ENCODE measurements at places on chromosomes 4 and X.

DNA sequence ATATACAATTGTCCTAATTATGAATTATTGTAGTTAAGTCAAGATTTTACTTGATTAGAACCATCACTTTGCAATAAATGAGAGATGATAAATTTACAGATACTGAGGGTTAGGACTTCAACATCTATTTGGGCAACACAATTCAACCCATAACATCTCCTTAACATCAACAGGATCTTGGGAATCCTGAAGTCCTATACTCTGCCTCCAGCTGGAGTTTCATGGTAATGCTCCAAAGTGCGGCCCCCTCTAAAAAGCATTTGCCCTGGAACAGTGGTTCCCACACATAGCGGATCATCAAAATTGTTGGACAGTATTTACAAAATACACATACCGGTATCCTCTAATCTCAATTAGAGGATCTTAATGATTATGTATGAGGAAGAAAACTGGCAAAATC, 618.6 kb downstream of the CENPC start:
- no peak for DNase-seq

DNA sequence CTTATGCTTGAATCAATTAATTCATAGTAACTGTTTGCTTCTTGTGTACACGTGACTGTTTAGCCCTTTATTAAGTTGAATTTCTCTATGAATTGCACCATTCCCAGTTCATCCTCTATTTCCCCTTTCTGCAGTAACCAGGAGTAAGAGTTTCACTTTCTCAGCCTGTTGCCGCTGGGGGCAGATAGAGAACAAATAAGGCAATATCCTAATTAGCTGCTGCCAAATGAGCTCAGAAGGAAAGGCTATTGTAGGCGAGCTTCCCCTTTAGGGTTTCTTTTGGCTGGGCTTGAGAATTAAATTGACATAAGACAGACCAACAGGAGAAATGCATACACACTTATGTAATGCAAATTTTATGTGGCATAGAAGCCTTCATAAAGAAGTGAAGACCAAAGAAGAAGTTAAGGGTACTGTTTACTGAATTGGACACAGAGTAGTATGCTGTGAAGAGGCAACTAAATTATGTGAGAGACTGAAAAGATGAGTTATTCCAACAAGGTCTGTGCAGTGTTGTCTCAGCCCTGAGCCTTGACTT, 1594.7 kb downstream of the TECRL start:
- no peak for DNase-seq

GRCh38 chrX:129347291-129347690, 176.0 kb downstream of the SMARCA1 start:
- no peak for DNase-seq

GRCh38 chr4:56038487-56039162, 89.9 kb downstream of the CEP135 start:
- DNase-seq = no peak

GRCh38 chr4:132383571-132384199, 765.4 kb upstream of the PCDH10 start:
- no peak for DNase-seq

GRCh38 chr4:147723326-147723725, 8.6 kb upstream of the ARHGAP10 start:
- no peak for DNase-seq

GRCh38 chr4:168634276-168634802, 137.5 kb downstream of the PALLD start:
- no peak for DNase-seq

- DNase-seq = no peak
Observed at GRCh38 chr4:826508-827208, 729 bp upstream of the CPLX1 start.

- DNase-seq = peak; percentile 2
Observed at GRCh38 chr4:47933840-47934239, 19.5 kb upstream of the NFXL1 start.

- DNase-seq = no peak
Observed at GRCh38 chrX:22105971-22106370, 73.8 kb downstream of the PHEX start.

GRCh38 chr4:15117270-15117946, 115.1 kb downstream of the CPEB2 start:
- DNase-seq = no peak

GRCh38 chr4:179762840-179763239, 2320.6 kb upstream of the AGA start:
- no peak for DNase-seq

DNA sequence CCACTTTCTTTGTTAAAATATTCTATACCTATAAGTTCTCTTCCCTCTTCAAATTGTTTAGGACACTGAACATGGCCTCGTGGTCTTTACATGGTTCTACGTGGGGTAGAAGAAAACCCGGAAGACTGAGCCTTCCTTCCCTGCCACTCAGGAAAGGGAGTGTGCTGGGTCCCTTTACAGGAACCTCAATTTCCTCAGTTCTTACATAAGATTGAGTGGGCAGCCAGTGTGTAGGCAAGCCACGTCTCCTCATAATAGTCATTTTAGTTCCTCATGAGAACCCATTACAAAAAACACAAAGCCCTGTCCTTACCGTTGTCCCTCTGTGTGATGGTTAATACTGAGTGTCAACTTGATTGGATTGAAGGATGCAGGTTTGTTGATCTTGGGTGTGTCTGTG, 28.7 kb upstream of the SMIM10L2A start:
- no peak for DNase-seq

DNA sequence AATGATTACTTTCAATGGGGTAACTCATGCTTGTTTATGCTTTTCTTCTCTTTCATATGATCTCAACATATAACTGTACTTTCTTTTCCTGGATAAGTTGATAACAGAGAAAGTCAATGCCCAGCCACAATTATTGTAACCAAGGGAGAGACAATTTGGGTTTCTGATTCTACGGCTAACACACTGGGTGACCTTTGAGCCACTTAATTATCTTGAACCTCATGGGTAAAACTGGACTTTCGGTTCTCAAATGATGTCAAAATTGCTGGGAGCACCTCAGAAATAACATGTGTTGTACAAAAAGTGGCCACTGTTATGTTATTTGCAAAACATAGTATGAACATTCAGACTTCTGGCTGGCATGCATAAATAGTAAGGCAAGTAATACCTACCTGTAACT, 79.6 kb upstream of the MCF2 start:
- DNase-seq = no peak

GRCh38 chr4:37609626-37610025, 76.5 kb downstream of the RELL1 start:
- DNase-seq = no peak

DNA sequence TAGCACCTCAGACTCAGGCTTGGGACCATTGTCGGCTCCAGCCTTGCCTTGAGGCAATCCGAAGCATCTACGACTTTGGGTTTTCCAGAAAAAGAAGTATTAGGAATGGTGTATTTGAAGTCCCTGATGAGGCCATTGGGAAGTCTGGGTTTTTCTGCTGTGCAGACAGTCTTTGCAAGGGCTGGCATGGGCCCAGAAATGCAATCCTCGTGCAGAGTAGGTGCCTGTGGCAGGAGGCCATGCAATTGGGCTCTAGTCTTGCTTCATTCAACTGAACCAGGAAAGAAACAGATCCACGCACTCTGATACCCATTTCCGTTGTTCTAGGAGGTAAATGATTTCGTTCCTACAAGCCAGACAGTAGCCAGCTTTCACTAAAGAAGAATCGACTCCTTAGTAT, 12.4 kb downstream of the ZFP92 start:
- no peak for DNase-seq

DNA sequence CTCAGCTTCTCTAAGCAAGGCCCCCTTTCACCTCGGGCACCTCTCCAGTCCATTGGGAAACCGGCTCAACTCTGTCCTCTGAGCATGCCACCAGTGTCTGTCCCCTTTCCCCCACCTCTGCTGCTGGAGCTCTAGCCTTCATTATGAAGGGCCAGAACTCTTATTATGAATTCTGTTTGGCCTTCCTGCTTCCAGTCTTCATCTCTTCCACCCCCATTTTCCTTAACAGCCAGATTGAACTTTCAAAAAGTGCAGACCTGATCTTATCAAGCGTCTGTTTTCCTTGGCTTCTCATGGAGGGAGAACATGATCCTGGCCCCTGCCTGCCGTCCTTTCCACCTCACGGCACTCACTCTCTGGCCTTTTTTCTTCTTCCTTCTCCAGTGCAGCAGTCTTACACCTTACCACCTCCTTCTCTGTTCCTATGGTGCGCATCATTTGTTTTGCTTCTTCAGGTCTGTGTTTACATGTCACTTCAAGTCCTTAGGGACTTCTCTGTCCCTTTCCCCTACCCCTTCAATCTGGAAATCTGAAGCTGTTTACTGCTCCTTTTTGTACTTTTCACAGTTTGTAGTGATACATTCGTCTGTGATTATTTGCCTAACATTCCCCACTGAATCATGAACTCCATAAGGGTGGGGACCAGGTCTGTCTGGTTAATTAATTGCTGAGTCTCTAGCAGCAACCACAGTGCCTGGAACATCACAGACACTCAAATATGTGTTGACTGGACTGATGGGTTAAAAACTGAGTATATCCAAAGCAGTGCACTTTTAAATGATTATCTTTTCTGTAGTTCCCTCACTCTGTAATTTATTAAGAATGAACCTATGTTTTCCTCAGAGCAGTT, 55.8 kb downstream of the FNIP2 start:
- no peak for DNase-seq

DNA sequence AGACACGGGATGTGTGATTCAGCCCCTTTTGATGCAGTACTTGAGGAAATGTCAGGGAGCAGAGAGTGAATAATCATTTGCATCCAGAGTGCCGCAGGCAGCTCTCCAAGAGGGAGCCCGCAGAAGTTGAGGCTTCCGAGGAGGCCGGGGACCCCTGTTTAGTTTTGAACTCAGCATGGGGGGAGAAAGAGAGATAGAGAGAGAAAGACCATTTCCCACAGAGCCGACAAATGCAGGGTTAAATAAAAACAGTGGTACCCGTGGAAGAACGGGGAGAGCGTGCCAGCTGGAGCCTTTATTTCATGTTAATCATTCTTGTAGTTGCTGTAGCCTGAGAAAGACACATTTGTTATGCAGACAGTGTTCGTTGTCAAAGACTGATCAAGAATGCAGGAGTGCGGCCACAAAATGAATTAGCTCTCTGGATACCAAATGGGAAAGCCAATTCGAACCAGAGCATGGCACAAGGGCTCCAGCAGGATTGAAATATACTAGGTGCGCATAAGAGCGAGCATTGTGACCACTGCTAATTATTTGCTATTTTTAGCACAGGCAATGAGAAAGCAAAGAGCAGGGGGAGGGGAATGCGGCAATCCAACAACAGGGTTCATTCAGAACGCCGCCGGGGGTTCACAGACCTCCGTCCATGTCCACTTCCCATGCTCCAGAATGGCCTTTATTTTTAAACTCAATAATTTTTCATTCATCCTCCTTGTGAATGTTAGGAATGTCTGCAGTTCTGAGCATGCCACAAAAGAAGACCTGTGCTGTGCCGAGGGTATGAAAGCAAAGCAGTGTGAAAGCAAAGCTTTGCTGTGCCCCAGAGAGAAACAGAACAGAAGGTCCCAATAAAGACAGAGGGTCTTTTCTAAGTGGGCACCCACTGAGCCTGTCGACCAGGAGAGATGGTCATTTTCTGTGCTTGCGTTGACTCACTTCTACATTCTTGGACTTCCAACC, 243.9 kb upstream of the VCX3A start:
- DNase-seq = no peak

DNA sequence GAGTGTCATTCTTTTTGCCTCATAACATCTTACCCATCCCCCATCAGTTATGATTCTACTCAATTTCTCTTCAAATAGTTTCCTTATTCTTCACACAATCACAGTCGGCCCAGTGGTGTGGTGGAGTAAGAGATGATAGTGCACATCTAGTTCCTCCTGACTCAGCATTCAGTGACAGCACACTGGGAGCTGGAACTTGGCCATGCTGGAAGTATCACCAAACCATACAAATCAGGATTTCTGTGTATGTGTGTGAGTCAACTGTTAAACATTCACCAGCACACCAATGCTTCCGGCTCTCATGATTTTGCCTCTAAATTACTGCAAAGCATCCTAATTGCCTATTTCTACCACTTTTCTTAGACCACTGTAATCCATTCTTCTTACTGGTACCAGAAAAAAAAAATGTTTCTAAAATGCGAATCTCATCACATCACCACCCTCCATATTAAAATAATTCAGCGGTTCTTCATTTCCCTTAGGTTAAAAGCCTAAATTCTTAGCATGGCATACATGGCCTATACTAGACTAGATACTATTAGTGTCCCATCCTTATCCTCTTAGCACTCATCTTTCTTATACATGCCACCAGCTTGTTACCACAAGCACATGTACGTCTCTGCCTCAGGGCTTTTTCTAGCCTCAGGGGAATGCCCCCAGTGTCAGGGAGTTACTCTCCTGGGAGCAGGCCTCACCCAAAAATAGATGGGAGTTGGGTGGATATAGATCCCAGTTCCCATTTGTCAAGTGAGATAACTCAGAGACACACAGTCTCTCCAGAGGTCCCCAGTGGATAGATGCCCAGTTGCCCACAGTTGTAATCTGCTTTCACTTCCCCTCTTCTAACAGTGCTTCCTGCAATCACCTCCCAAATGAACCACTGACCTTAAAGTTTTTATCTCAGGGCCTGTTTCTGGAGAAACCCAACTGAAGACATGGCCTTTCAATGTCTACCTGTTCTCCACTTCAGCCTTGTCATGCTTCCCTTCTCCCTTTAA, 49.2 kb upstream of the DDX53 start:
- no peak for DNase-seq

DNA sequence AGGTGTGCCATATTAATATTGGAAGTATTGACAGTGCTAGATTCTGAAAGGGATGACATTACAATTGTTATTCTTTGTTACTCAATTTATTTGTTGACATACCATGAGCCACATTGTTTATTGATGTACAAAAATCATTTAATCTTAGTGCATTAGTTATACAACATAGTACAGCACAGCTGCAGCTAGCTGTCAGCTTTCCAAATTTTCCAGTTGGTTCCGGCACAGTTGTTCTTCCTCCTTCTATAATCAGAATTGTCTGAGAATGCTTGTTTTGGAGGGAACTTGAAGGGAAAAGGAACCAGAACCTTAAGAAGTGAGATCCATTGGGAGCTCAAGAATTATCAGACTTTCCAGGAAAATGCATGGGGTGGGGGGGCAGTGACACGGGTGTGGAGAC, 281.4 kb downstream of the ZIC3 start:
- no peak for DNase-seq

DNA sequence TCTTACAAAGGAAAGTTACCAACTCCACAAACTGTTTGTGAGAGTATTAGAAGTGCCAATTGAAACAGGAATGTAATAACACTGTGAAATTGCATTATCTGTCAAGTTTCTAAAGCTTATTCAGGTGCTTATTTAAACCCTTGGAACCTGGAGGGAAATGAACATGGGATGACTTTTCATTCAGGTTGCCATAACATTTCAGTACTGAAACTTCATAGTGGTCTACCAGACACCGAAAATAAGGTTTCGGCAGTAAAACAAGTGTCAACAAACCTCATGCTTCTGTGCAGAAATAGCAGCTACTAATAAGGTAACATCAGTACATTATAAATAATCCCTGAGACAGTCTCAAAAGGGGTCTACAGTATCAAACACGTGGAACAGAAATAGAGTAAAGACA, 890.7 kb upstream of the INTU start:
- DNase-seq = no peak

DNA sequence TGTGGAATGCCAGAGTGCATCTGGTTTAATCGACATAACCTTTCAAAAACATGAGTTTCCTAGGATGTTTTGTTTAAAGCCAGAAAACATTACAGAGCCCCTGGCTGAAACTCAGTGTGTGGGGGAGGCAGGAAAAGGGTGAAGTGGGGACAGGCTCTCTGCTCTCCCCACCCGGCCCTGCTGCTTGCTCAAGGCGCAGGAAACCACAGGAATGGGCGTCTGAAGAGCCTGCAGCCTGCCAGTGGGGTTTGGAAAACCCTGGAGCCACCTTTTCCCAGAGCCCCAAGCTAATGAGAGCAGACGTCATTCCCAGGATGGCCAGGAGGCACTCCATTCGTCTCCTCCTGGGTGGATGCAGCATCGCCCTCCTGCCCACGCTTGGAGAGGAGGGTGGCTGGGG, 240.6 kb downstream of the AFAP1 start:
- peak; percentile 22 for DNase-seq

All from DMS79 treated with DMSO at 0.1 percent for 48 hours (cell line).